ENCODE measurements at places on chromosomes 12 and 14.

DNA sequence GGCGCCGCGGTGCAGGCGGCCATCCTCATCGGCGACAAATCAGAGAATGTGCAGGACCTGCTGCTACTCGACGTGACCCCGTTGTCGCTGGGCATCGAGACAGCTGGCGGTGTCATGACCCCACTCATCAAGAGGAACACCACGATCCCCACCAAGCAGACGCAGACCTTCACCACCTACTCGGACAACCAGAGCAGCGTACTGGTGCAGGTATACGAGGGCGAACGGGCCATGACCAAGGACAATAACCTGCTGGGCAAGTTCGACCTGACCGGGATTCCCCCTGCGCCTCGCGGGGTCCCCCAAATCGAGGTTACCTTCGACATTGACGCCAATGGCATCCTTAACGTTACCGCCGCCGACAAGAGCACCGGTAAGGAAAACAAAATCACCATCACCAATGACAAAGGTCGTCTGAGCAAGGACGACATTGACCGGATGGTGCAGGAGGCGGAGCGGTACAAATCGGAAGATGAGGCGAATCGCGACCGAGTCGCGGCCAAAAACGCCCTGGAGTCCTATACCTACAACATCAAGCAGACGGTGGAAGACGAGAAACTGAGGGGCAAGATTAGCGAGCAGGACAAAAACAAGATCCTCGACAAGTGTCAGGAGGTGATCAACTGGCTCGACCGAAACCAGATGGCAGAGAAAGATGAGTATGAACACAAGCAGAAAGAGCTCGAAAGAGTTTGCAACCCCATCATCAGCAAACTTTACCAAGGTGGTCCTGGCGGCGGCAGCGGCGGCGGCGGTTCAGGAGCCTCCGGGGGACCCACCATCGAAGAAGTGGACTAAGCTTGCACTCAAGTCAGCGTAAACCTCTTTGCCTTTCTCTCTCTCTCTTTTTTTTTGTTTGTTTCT is 1.7 kb downstream of the HSPA2 start:
- DNase-seq, result no peak

DNA sequence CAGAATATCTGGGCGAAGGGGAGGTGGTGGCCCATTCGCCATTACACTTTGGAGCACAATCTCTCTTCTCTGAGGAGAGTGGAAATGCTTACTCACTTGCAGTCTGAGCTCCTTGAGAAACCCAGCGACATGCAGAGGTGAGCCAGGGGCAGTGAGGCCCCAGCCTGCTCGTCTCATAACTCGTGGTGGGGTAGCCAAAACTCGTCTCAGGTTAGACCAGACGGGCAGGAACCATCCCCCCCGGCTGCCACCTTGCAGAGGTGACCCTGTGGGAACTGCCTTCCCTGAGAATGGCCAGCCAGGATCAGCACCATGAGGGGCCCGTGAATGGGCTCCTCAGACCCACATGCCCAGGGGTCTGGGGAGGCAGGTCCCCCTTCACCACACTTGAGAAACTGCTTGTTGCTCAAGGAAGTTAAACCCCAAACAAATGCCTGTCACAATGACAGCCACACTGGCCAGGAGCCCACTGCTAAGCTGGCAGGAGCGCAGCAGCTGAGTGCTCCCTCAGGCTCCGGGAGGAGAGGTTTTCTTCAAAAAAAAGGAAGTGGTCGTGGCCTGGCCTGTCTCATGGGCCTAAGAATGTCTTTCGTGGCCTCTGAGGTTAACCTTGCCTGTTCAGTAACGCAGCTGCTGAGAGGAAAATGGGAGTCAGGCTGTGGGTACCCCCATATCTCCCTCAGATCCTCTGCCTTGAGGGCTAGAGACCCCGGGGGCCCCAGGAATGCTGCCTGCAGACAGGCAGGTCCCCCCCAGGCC is 9.2 kb upstream of the ALDH2 start:
- no peak for DNase-seq

DNA sequence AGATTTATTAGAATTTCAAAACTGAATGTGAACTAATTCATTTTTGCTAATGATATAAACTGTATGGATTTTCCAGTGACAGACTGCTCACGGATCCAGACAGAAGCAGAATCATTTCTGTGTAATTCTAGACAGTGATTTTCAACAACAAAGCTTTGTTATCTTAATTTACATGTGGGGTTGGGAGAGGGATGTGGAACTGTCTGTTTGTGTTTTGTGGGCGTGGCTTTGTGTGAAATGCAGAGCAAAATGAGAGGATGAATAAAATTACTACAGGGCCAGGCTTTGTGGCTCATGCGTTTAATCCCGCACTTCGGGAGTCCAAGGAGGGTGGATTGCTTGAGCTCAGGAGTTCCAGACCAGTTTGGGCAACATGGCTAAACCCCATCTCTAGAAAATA is 834.7 kb downstream of the GALC start:
- DNase-seq, result no peak

DNA sequence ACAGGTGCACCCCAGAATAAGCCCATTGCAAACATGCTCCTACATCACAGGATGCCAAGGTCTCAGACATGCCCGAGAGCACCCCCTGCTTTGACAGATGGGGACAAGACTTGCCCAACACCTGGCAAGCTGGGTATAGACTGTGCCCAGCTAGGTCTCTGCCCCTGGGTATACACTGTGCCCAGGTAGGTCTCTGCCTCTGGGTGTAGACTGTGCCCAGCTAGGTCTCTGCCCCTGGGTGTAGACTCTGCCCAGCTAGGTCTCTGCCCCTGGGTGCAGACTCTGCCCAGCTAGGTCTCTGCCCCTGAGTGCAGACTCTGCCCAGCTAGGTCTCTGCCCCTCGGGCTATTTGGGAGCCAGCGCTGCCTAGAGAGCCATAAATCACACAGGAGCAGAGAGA is 85.9 kb downstream of the CCDC88C start:
- no peak for DNase-seq

GRCh38 chr14:33490555-33490954 is 460.3 kb downstream of the EGLN3 start:
- DNase-seq, result no peak

DNA sequence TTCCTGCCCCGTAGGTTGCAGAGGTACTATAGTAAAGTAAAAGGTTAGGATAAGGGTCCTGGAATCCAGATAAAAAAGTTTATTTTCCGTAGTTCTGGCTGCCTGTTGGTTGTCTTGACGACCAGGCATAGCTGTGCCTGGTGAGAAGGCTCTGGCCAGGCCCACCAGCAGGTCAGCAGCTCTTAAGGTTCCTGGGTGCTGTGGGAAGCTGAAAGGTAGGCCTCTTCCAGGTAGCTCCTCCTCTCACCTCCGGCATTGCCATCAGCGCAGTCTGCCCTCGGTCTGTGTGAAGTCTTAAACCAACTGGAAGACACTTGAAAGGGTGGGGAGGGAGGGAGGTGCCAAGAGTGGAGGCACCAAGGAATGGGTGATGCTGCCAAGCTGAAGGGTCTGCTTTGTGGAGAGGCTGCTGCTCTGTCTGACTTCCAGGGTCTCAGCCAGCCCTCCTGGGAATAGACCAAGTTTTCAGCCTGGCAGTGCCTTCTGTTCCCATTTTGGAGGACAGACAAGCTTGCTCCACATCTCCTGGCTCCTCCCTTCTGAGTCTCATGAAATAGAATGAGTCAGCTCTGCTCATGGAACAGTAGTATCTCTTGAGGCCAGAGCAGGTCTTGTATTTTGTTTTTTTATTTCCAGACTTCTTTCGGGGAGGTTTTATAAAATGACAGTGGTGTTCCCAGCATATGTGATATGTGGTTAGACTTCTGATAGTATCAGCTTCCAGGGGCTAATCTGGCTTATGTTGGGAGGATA is 5.2 kb upstream of the ACADS start:
- DNase-seq, result no peak
